ENCODE measurements at places on chromosomes 3 and 15. TPM values are rescaled to one million over a fixed set of nuclear protein-coding genes. Genes with fewer than 3 reads are reported as not detected.

- peak within 1 kb of the TSS; percentile 81 for H3K4me3 ChIP-seq
- H3K36me3 ChIP-seq: no peaks in the 10 kb centered on the region
- H3K4me1 ChIP-seq: peaks cover 6% of the 10 kb centered on the region
- peak; percentile 76 for DNase-seq
- no peaks in the 10 kb centered on the region for H3K27me3 ChIP-seq
- peak within 1 kb of the TSS; percentile 97 for H3K27ac ChIP-seq
These were observed at the start of gene ZBTB20 for GRCh38 chr3:115146418-115147328. ZBTB20 (minus strand) TSS chr3:115147288.

GRCh38 chr3:101217472-101218245 lies 102.7 kb downstream of the IMPG2 start:
- H3K36me3 ChIP-seq: no peaks in the 10 kb centered on the region
- H3K27ac ChIP-seq: no peak overlapping the region

DNA sequence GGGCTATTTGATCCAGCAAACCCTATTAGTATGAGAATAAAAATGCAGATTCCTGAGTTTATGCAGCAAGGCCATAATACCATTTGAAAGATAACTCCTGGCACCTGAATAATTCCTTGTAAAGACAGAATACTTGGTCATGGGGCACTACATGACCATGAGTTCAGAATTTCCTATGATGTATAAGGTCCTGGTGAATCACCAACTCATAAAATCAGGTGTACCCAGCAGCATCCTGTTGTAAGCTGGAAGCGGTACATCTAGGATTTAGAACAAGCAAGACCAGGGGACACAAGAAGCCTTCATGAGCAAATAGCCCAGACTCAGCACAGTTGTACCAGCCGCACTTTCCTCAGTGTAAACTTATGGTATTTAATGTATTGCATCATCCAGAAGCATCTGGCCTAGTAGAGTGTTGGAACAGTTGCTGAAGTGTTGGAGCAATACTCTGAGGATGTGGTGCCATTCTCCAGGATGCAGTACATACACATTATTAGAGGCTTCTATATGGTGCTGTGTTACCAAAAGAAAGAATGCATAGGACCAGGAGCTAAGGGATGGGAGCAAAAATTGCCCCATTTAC lies 233.4 kb downstream of the SQOR start:
- H3K4me1 ChIP-seq: no peaks in the 10 kb centered on the region
- no peak overlapping the region for H3K27ac ChIP-seq
- H3K36me3 ChIP-seq: no peaks in the 10 kb centered on the region
- H3K27me3 ChIP-seq: no peaks in the 10 kb centered on the region

DNA sequence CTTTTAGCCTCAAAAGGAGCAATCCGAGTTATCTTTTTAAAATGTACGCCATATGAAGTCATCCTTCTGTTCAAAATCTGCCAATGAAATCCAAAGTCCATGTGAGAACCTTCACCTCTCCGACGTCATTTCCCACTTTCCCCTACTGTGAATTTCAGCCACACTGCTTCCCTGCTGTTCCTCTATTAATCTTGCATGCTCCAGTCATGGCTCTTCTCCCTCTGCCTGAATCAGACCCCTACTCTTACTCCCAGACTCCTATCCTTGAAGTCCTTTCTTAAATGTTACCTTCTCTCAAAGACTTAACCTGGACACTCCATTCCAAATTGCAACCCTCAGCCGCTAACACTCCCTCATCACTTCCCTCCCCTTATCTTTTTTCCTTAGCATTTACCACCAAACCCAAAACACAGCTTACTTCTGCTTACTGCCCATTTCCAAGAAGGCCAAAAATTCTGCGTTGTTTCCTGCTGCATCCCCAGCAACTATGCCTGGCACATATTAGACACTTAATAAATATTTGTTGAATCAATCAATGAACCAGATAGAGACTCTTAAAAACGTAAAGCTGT lies 1.2 kb downstream of the NKIRAS1 start:
- DNase-seq: peak; percentile 15
- H3K36me3 ChIP-seq: peaks cover 9% of the 10 kb centered on the region
- no peaks in the 10 kb centered on the region for H3K27me3 ChIP-seq
- no peak overlapping the region for H3K27ac ChIP-seq
- peaks cover 17% of the 10 kb centered on the region for H3K4me1 ChIP-seq

The UQCC5 gene
- 22.6 TPM for total RNA-seq

DNA sequence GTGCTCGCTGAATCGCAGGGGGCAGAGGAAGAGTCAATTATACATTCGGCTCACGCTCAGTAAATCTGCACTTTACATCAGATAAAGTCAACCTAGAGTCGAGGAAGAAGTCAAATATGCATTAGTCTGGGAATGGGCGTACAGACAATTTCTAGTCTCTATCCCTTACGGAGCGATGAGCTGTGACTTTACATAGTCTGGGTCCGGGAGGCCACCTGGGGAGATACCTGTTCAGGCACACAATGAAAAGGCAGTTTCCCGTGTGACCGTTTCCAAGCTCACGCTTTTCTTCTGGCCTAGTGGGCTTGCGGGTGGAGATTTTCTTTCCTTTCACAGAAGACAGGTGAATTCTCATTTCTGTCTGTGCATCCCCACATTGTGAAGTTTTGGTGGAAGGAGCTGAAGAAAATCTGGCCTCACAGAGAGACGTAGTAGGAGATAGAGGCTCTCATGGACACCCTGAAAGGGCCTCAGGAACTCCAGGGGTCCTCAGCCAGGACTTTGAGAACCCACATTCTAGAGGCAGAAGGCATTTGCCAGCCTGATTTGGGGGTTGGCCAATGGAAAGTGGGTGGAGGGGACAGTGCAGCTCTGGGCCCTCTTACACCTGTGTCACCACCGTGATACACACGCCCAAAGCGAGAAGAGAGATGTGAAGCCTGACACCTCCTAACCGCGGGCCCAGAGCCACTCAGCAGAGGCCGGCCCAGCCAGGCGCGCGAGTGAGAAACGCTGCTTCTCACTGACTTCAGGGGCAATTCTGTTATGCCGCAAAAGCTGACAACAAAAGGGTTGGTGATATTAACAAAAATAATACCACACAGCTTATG lies 10.7 kb upstream of the OCA2 start:
- peaks cover 10% of the 10 kb centered on the region for H3K4me1 ChIP-seq
- peaks cover 9% of the 10 kb centered on the region for H3K36me3 ChIP-seq
- H3K27ac ChIP-seq: no peak overlapping the region
- no peaks in the 10 kb centered on the region for H3K27me3 ChIP-seq
- no peak for DNase-seq
- H3K4me3 ChIP-seq: no peak overlapping the region

- H3K4me3 ChIP-seq: no peak overlapping the region
- H3K4me1 ChIP-seq: no peaks in the 10 kb centered on the region
- no peak overlapping the region for H3K27ac ChIP-seq
- no peaks in the 10 kb centered on the region for H3K36me3 ChIP-seq
These were observed 4.0 kb downstream of the ATP10A start for GRCh38 chr15:25858952-25859760.

- no peaks in the 10 kb centered on the region for H3K27me3 ChIP-seq
- DNase-seq: peak; percentile 50
- H3K4me1 ChIP-seq: peaks cover 63% of the 10 kb centered on the region
- H3K27ac ChIP-seq: peak overlapping the region; percentile 23
- H3K4me3 ChIP-seq: no peak overlapping the region
- no peaks in the 10 kb centered on the region for H3K36me3 ChIP-seq
These were observed 106.2 kb downstream of the XXYLT1 start for GRCh38 chr3:195164573-195165264.

The SOX14 gene
- not detected for total RNA-seq

GRCh38 chr15:74763416-74763815 lies 14.8 kb downstream of the CYP1A2 start:
- H3K4me1 ChIP-seq: peaks cover 9% of the 10 kb centered on the region
- H3K36me3 ChIP-seq: no peaks in the 10 kb centered on the region
- H3K27ac ChIP-seq: no peak overlapping the region
- no peak overlapping the region for H3K4me3 ChIP-seq
- H3K27me3 ChIP-seq: no peaks in the 10 kb centered on the region

DNA sequence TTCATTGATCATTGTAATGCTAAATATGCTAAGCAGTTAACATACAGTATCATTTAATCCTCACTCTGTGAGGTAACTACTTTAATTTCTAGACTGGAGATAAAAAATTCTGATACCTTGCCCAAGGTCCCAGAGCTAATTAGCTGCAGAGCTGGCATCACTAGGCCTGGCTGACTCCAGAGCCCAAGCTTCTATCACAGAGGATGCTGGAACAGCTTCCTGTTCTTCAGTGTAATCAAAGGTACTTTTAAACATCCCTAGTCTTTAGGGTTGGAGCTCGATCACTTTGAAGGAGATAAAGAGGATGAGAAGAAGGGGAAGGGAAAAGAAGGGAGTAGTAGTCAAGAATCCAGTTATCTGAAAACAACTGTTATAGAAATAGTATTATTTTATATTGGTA lies 37.1 kb upstream of the BOC start:
- no peaks in the 10 kb centered on the region for H3K4me1 ChIP-seq
- no peak overlapping the region for H3K4me3 ChIP-seq
- H3K27me3 ChIP-seq: peaks cover 2% of the 10 kb centered on the region
- H3K27ac ChIP-seq: no peak overlapping the region

DNA sequence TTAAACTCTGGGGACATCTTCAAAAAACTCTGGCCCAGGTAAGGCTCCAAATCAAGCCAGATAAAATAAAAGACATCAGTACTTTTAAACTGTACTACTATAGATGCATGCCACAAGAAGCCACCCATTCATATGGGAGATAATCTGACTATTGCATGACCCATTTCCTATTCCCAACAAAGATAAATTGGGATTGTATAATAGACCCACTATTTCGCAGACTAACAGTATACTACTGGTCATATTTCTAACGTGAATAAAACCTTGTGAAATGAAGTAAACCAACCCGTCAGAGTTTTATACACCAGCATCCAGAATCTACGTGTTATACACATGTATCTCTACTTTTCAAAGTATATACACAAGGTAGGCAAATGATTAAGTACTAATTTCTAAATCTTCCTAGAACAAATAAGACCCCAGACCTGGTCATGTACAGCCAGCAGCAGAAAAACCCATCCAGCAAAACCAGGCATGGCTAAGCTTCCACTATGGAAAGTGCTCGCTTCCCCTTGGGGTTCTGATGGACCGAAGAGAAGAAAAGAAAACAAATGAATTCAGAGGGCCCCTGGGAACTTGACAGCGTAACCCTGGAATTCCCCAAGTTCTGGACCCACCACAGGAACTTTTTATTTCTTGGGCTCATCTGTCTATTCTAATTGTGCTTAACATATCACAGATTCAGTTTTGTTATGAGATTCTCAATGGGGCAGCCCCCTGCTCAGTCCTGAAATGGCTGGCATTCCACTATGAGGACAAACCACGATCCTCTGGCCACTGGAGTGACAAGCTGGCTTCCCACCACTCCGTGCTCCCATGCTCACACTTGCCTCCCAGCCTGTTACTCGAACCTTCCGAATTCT lies 69.1 kb downstream of the MB21D2 start:
- DNase-seq: no peak
- H3K4me1 ChIP-seq: peaks cover 33% of the 10 kb centered on the region
- no peaks in the 10 kb centered on the region for H3K36me3 ChIP-seq
- no peak overlapping the region for H3K27ac ChIP-seq

DNA sequence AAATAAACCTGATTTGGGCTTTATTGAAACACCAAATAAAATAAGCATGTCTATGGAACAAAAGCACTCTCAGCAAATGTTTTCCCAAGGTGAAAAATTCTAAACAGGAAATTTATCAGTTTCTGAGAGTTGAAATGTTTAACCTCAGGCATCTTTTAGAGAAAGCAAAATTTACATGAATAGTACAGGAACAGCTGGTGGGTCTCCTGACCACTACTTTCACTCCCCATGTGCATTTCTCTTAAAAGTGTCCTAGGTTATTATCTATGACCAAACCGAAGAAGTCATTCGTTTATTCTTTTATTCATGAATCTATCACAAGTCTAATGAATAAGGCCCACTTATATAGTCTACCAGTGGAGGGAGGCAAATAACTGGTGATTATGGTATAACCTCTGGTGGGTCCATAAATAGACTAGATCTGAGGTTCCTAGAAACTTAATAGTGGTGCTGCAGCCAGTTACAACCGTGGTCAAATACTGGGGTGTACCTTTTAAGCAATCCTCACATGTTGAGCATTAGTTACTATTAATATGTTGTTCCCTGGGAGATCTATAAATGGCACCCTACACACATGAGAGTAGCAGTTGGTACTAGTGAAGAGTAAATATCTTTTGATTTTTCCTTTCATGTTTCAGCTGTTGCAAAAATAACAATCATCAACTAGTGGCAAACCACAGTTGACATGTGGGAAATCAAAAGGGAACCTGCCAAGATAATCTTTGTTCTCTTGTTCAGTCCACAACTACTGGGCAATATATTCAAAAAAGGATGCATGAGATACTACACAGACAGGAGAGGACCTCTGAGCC lies 169.3 kb upstream of the STAC start:
- H3K27ac ChIP-seq: no peak overlapping the region
- no peaks in the 10 kb centered on the region for H3K27me3 ChIP-seq
- no peaks in the 10 kb centered on the region for H3K4me1 ChIP-seq
- no peak for DNase-seq
- no peaks in the 10 kb centered on the region for H3K36me3 ChIP-seq
- H3K4me3 ChIP-seq: no peak overlapping the region

DNA sequence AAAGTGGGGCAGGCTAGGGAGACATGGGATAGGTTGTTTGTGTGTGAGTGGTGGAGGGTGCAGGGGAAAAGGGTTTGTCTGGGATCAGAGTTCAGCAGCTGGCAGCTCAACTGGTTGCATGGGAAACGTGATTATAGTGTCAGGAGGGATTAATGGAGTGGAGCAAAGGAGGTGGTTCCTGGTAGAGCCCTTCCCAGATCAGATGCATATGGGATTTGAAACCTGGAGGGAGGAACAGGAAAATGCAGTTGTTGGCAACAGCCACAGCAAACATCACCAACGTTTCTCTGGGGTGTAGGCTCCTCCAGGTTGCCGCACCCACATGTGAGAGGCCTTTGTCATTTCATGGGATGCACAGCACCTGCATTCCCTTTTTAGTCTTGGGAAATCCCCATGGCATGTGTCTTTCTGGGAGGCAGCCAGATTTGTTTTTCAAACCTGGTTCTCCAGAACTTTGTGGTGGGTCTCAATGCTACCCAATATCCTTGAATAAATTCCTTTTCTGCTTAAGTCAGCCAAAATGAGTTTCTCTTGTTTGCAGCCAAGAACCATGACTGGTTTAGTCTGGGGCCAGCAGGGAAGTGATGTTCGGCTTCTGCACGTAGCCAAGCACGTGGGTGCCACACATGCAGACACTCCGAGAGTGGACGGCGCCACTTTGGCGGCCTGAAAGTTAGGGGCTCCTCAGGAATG lies 61.3 kb downstream of the BDH1 start:
- H3K4me1 ChIP-seq: peaks cover 15% of the 10 kb centered on the region
- DNase-seq: no peak
- no peak overlapping the region for H3K27ac ChIP-seq
- H3K36me3 ChIP-seq: no peaks in the 10 kb centered on the region
- no peaks in the 10 kb centered on the region for H3K27me3 ChIP-seq

GRCh38 chr15:63575312-63575711 lies 21.9 kb upstream of the FBXL22 start:
- no peaks in the 10 kb centered on the region for H3K27me3 ChIP-seq
- DNase-seq: no peak
- peaks cover 7% of the 10 kb centered on the region for H3K4me1 ChIP-seq

GRCh38 chr3:44845528-44846520 lies 15.9 kb upstream of the TMEM42 start:
- no peaks in the 10 kb centered on the region for H3K27me3 ChIP-seq
- no peaks in the 10 kb centered on the region for H3K36me3 ChIP-seq

The RLBP1 gene
- not detected for total RNA-seq

GRCh38 chr15:91294344-91294743 lies 194.3 kb downstream of the SV2B start:
- no peak overlapping the region for H3K27ac ChIP-seq
- no peaks in the 10 kb centered on the region for H3K36me3 ChIP-seq
- no peak for DNase-seq

Data from endothelial cell of umbilical vein (primary cell).